Stimulated activated CD4-positive, alpha-beta T cell treated with anti-CD3 and anti-CD28 coated beads, Interleukin-1b, Interleukin-23, amount 100 ng/mL, for 1 hour (primary cell): ENCODE measurements at places on chromosomes 6 and 20.

GRCh38 chr20:38620441-38620840 is 18.8 kb downstream of the ARHGAP40 start:
- DNase-seq, result no peak

DNA sequence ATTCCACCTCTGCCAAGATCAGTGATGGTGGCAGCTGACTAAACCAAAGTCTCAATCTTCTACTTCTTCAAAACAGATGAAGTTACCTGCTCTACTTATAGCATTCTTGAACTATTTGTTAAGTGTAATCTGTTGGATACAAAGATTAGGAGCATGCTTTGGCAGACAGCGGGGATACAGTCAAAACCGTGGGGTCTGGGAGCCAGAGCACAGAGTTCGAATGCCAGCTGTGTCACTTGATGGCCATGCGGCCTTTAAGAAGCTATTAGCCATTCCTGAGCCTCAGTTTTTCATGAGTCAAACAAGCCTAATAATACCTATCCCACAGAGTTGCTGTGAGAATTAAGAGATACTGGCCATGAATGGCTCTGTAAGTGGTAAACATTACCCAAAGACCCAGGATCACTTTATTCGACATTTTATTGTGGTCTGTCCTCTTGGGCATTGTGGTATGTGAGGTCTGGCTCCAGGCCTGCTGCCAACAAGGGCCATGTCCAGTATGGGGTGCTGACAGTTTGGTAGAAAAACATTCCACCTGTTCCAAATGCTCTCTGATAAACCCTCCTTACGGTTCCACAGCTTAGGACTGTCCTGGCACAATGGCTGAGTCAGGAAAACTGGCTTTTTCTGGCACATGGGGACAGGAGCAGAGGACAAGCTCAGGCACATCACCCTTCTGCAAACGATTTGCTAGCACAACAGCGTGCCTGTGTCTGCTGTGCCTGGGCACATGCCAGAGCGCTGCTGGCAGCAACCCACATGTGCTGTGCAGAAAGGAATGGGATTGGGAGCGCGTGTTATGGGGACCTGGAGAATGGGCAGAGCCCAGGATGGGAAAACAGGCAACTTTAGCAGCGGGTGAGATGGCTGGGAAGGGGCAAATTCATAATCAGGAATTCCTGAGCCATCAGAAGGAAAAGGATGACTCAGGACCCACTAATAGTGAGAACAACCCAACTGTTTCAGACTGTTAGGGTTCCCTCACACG is 15.7 kb upstream of the FAM83C start:
- DNase-seq, result no peak

DNA sequence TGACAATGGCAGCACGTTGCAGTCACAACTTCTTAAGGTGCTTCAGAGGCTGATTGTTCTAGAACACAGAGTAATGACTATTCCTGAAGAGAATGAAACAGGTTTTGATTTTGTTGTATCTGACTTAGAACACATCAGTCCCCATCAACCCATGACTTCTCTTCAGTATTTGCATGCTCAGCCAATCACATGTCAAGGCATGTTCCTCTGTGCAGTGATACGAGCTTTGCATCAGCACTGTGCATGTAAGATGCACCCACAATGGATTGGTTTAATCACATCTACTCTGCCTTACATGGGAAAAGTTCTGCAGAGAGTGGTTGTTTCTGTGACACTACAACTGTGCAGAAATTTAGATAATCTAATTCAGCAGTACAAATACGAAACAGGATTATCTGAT is 54.3 kb downstream of the PGM3 start:
- no peak for DNase-seq

DNA sequence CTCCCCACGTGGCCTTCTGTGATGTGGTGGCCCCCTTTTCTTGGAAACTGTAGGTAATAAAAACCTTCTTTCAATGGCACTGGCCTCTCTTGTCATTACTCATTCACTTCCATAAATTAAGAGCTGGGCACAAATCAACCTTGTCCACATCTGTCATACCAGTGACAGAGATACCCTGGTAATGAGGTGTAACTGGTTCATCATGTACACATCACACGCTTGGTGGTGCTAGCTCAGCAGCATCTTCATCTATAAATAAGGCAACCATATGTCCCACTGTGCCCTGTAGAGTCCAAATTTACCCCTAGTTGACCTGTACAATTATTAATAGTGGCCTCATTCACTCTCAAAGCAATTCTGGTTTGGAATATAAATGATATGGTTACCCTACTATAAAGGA is 245.6 kb downstream of the HIVEP2 start:
- DNase-seq, result no peak

DNA sequence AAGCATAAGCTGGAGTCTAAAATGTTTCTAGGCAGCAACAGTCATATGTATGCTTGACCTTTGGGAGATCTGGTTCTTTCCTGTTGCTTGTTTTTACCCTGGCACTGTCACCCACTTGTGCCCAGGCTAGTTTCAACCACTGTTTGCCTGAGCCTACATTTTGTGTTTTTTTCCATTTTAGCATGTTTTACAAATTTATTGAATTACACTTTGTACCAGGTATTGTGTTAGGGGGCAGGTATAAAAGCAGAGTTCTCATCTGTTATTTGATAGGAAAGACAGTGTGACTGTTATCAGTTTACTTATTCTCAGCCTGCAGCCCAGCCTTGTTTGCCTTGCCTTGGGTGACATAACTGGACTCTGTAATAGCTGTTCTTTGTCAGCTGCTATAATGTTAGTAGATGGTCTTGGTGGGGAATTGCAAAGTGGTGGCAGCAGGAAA is 147.0 kb downstream of the CDKAL1 start:
- DNase-seq, result no peak

DNA sequence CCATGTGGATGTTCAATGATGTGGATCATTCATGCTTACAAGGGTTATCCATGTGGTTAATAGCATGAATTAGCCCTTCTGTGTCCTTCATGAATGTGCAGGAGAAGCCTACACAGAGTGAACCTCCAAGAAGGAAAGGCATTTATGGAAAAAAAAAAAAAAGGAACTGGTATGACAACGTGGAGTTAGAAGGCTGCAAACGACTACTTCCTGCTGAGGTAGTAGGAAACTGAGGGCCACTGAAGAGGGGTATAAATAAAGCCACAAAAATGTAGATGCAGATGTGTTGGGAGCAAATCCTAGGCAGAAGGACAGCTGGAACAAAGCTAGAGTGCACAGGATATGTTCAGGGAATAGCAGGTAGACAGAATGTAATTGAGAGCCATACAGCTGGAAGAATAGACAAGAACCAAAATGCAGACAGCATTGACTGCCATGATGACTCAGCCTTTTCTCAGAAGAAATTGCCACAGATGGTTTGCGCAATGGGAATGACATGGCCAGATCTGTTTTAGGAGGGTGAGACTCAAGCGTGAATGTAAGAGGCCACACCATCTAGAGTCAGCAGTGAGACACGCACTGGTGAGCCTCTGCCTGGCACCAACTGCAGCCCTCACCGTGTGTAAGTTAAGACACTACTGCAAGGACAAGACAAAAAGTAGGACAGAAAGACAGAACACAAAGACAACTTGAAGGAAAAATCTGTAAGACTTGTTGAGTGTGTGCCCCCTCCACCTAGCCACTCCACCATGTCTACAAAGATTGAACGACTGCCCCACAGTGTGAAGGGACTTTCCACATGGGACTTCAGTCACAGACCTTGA is 79.8 kb downstream of the KIF13A start:
- DNase-seq, result no peak

DNA sequence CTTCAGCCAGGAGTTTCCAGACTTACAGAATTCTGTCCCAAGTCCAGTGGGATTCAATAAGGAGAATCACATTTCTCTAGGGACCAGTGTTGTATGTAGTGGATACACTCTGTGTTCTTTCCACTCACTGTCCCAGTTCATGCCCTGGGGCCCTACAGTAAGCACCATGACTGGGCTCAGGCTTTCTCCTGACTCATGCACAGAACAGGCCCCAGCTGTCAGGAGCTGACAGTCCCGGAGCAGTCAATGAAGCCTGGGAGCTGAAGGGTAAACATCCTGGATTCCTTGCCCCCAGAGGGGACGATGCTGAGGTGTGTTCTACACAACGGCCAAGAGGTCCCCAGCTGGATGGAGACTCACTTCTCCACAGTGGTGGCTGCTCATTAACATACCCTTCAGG is 40.2 kb upstream of the LRFN2 start:
- DNase-seq, result no peak
